Stimulated activated CD4-positive, alpha-beta T cell treated with anti-CD3 and anti-CD28 coated beads, Interleukin-4, amount 100 ng/mL, for 1 hour (primary cell): ENCODE measurements at places on chromosomes 16 and 17.

GRCh38 chr16:79163691-79164387, 436.7 kb downstream of the MAF start:
- DNase-seq: no peak

DNA sequence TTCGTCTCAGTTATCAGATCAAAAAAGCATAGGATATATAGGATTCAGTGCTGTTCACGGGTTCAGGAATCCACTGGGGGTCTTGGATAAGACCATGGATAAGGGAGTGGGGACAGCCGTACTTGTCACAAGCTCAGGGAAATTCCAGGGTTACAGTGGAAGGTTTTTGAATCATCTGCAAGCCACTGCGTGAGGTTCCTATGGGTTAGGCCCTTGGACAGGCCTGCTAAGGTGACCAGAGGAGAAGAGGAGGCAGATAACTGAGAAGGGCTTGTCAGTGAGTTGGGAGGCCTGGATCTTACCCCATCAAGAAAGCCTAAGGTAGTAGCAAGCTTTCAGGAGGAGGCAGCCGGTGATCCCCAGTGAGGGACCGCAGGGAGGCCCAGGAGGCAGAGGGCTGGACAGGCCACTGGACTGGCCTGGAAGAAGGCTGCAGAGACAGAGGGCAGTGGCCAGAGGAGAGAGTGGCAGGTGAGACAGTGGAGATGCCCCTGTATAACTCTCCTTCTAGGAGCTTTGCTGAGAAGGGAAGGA, 27.3 kb downstream of the NGFR start:
- no peak for DNase-seq

- DNase-seq: no peak
Measured at GRCh38 chr16:22075776-22076175, 16.6 kb upstream of the VWA3A start.

GRCh38 chr17:15928286-15928785, 16.6 kb upstream of the ADORA2B start:
- DNase-seq: no peak

DNA sequence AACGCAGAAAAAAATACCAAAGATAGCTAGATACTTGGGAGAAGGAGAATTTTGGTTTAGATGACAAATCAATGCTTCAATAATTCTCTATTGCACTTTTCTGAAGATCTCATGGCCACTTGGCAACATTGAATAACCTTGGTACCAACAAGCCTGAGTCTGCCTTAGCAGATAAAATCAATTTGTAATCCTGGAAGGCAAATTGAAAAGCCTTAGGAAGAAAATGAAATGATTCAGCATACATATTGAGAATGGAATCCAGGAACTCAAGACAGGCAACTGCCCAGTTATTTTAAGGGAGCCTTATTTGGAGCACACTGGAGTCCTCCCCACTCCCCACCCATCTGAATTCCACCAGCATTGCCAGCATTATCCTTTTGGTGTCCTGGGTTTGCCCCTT, 109.3 kb upstream of the SOX9 start:
- no peak for DNase-seq

DNA sequence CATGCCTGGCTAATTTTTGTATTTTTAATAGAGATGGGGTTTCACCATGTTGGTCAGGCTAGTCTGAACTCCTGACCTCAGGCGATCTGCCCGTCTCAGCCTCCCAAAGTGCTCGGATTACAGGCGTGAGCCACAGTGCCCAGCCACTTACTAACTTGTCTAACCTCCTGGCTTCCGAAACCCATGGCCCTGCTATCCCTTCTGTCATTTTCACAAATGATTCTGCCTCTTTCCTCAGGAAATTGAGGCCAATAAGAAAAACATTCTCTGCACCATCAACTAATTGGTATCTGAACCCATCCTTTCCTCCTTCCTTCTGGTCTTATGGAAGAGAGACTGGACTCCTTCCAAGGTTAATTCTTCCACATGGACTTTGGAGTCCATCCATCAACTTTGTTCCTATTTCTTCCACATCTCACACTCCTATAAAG, 27.9 kb upstream of the TNRC6A start:
- no peak for DNase-seq

- no peak for DNase-seq
Measured at GRCh38 chr17:9928601-9929333, 23.7 kb upstream of the RCVRN start.

GRCh38 chr17:82118815-82119380, 20.9 kb upstream of the FASN start:
- no peak for DNase-seq

GRCh38 chr16:11272484-11272883, 945 bp downstream of the PRM3 start:
- no peak for DNase-seq

DNA sequence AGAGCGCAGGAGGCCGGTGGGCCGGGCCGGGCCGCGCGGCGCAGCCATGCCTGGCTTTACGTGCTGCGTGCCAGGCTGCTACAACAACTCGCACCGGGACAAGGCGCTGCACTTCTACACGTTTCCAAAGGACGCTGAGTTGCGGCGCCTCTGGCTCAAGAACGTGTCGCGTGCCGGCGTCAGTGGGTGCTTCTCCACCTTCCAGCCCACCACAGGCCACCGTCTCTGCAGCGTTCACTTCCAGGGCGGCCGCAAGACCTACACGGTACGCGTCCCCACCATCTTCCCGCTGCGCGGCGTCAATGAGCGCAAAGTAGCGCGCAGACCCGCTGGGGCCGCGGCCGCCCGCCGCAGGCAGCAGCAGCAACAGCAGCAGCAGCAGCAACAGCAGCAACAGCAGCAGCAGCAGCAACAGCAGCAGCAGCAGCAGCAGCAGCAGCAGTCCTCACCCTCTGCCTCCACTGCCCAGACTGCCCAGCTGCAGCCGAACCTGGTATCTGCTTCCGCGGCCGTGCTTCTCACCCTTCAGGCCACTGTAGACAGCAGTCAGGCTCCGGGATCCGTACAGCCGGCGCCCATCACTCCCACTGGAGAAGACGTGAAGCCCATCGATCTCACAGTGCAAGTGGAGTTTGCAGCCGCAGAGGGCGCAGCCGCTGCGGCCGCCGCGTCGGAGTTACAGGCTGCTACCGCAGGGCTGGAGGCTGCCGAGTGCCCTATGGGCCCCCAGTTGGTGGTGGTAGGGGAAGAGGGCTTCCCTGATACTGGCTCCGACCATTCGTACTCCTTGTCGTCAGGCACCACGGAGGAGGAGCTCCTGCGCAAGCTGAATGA, 606 bp downstream of the THAP11 start:
- DNase-seq: peak; percentile 57

DNA sequence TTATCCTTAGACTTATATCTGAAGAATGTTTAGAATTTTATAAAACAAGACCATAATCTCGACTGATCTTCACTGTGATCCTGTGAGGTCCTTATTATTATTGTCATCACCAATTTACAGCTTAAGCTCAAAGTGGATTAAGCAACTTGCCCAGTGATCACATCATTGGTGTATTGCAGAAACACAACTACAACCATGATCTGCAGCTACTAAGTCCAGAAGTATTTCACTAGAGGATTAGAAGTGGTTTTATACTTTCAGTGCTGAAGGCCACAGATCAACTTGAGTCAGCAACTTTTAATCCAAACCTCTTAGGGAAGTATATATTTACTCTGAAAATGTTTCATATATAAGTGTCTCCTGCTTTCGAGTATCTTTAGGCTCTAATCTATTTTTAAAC, 624.3 kb upstream of the SOX9 start:
- DNase-seq: no peak

- DNase-seq: no peak
Measured at GRCh38 chr17:55710410-55710809, 12.3 kb downstream of the TMEM100 start.

DNA sequence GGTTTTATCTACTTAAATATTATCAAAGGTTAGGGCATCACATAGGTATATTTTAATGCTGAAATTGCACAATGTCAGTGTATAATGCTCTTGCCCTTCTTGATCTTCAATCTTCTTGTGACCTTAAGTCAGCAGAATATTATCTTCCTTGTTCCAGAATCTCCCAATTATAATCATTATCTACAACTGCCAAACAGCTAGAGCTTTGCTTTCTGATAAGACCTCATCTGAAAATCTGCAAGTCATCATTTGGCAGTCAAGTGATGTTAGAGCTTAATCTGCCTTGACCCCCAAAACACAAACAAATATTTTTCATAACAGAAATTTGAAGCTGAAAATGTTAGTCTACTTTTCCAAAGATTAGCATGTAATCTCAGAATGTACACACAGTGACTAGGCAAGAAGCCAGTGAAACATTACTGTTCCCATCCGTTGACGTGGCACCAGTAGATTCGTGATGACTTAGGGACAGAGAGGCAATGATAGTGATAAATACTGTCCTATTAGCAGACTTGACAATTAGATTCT, 19.8 kb downstream of the REXO5 start:
- DNase-seq: no peak

- no peak for DNase-seq
Measured at GRCh38 chr16:68393333-68393732, 55.0 kb downstream of the SMPD3 start.

- DNase-seq: peak; percentile 45
Measured at GRCh38 chr16:2339521-2340484, 725 bp downstream of the ABCA3 start.
